ENCODE measurements at places on chromosomes 13 and 19.

GRCh38 chr19:54137699-54138488, at the start of gene CNOT3:
Gene CNOT3, plus strand, starts transcription at chr19:54137762. Its CDS starts 5,217 bp downstream, at chr19:54142979.
- DNase-seq, result no peak

DNA sequence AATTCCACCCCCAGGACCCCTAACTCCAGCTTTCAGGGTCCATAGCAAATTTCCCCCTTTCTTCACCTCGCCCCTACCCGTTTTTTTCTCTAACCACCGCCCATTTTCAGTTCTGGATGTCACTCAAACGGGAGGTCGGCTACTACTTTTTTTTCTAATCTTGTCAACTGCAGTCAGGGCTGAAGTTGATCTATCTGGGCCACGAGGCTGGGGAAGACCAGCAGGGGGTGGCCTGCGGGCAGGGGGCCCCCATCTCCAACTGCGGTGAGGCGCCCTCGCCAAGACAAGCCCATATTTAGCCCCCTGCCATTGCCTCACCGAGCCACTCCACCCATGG, 748 bp downstream of the LHFPL6 start:
- DNase-seq, result peak; percentile 85

DNA sequence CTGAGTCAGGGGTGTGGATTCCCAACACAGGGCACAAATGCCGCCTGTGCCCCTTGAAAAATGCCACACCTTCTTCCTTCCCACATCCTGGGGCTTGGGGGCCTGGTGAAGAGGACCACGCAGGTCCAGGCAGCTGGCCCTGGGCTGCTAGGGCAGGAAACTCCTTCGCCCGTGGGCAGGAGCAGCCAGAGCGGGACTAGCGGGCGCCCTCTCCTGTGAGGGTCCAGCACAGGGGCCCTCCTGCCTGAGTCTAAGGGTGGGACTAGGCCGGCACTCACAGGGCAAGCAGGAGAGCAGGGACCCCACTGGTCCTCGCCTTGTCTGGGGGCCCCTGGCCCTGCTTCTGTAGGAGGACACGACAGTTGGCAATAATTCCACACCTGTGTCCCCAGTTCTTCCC, 7.5 kb upstream of the CEBPA start:
- DNase-seq, result no peak

- no peak for DNase-seq
Observed at GRCh38 chr19:38120471-38121025, 103.5 kb downstream of the DPF1 start.

- DNase-seq, result no peak
Observed at GRCh38 chr13:68214691-68215415, 984.7 kb upstream of the PCDH9 start.

GRCh38 chr19:6270822-6271221, 9.0 kb downstream of the MLLT1 start:
- no peak for DNase-seq

DNA sequence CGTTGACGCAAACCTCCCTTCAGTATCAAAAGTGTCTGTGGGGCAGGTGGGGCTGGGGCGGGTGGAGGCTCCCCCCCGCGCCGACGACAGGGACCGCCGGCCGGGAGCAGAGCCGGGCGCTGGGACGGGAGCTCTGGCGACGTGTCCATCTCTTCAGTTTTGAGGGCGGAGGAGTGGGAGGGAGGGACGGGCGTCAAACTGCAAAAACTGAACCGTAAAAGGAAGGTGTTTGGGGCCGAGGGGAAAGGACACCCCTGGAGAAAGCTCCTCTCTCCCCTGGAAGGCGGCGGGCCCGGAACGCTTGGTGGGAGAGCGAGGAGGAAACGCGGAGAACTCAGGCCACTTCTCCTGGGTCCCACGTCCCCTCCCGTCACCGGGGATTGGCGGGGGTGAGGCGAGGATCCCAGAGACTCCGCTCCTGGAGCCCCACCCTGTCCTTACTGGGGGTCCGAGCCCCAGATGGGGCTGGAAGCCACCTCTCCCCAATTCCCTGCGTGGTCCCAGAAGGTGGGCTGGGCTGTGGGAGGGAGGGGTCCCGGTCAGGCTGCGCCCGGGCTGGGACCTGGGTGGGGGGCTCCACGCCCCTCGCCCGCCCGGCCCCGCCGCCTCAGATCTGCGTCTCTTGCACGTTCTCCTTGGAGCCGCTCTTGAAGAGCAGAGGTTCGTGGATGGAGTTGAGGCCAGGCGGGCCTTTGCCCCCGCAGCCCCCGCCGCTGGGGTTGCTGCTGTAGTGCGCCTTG, 3.4 kb upstream of the ASPDH start:
- no peak for DNase-seq

DNA sequence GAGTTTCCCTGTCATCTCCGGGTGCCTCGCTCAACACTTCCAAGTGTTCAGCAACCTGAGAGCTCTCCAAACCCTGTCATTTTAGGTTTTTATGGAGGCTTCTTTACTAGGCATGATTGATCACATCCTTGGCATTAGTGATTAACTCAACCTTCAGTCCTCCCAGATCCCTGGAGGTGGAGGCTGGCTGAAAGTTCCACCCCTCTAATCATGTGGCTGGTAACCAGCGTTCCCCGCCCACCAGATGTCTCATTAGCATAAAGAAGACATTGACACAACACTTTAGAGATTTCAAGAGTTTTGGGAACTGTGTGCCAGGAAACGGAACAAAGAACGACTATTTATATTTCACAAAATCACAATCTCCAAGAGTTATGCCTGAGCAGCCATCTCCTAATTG, 71.1 kb upstream of the RGCC start:
- DNase-seq, result no peak

DNA sequence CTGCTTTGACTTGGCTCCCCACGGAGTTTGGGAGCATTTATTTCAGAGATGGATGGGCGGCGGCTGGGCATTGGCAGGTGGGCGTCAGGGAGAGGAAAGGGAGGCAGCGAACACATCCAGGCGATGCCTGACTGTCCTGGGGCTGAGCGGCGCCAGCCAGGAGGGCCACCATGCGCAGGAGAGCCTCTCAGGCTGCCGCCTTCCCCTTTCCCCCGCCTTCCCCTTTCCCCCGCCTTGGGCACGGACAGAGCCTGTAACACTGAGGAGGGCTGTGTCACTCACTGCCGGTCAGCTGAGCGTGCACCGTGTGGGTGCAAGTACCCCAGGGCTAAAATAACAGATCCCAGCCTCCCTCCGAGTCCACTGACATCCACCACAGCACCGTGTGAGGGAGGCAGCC, 11.4 kb downstream of the MCF2L start:
- peak; percentile 39 for DNase-seq

DNA sequence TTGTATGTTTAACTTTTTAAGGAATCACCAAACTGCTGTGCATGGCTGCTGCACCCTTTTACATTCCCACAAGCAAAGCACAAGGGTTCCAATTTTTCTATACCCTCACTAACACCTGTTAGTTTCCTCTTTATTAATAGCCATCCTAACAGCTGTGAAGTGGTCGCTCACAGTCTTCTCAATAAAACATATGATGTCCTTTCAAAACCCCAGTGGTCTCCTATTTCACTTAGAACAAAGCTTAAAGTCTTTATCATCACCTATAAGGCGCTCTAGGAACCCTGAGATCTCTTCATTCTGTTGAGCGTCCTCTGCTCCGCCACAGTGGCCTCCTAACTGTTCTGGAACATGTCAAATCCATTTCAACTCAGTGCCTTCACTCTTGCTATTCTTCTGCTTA, 400.5 kb downstream of the KLF12 start:
- DNase-seq, result no peak

GRCh38 chr19:38729653-38730469, 14.4 kb downstream of the CAPN12 start:
- DNase-seq, result peak; percentile 66

DNA sequence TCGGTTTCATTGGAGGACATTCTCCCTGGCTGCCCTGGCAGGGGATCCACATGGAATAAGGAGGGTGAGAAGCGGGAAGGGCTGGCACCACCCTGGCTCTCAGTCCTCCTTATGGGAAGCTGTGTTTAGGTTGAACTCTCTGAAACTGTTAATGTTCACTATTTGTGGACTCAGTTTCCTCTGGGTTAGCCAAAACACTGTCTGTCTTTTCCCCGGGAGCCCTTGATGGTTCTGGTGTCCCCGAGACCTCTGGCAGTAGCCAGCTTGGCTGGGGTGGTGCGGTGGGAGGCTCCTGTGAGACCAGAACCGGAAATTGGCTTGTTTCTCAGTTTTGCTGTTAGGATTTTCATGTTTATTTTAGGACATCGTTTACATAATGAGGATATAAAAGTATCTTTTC, 48.3 kb upstream of the TEX29 start:
- DNase-seq, result no peak

- DNase-seq, result no peak
Observed at GRCh38 chr13:86846501-86846900, 824.7 kb upstream of the SLITRK5 start.

DNA sequence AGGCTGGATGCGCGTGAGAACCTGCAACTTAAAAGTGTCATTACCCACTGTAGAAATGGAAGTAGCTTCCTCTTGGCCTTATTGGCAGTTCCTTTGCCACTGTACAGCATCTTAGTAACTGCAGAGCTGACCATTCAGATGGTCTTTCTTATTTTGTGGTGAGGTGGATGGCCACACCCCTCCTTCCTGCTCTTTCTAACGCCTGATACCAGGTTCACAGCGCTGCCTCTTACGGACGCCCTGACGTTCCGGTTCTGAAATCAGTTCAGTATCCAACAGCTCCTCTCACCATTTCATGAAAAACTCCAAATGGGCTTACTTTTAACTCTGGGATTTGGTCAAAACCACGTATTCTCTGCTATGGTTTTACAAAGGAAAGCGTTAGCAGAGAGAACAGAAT, 134.6 kb downstream of the ATP11A start:
- no peak for DNase-seq

DNA sequence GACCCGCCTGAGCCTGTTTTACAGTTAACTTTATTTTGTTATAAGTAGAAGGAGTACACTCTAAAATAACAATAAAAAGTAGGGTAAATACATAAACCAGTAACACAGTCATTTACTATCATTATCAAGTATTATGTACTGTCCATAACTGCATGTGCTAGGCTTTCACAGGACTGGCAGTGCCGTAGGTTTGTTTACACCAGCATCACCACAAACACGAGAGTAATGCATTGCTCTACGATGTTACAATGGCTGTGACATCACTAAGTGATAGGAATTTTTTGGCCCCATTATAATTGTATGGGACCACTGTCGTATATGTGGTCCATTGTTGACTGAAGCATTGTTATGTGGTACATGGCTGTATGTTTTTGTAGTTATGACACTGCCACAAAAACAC, 41.3 kb upstream of the SLC7A9 start:
- no peak for DNase-seq

- no peak for DNase-seq
Observed at GRCh38 chr13:41418027-41418426, 39.3 kb upstream of the RGCC start.

GRCh38 chr19:47445937-47446402, 25.7 kb downstream of the SLC8A2 start:
- DNase-seq, result peak; percentile 94

DNA sequence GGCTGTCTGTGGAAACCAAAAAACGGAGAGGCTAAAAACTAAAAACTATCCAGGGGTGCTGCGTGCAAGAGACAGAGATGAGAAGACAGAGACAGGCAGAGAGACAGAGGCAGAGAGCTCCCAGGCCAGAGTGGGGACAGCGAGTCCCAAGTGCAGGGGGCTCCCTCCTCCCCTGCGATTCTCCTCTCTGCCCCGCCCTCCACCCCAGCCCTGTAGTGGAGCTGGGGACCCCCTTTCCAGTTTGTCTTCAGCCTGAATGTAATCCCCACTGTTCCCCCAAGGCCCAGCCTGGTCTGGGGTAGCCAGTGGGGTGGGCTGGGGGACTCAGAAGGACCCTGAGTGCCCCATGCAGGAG, 2.0 kb downstream of the NFIC start:
- DNase-seq, result no peak
